Dorsolateral prefrontal cortex (tissue), 122 donors: ENCODE measurements at places on chromosomes 11 and 22.

- no peak for DNase-seq
These were observed 29.7 kb upstream of the CAVIN3 start for GRCh38 chr11:6350043-6350442.

- no peak for DNase-seq
These were observed 163.7 kb downstream of the DYNC2H1 start for GRCh38 chr11:103272876-103273275.

DNA sequence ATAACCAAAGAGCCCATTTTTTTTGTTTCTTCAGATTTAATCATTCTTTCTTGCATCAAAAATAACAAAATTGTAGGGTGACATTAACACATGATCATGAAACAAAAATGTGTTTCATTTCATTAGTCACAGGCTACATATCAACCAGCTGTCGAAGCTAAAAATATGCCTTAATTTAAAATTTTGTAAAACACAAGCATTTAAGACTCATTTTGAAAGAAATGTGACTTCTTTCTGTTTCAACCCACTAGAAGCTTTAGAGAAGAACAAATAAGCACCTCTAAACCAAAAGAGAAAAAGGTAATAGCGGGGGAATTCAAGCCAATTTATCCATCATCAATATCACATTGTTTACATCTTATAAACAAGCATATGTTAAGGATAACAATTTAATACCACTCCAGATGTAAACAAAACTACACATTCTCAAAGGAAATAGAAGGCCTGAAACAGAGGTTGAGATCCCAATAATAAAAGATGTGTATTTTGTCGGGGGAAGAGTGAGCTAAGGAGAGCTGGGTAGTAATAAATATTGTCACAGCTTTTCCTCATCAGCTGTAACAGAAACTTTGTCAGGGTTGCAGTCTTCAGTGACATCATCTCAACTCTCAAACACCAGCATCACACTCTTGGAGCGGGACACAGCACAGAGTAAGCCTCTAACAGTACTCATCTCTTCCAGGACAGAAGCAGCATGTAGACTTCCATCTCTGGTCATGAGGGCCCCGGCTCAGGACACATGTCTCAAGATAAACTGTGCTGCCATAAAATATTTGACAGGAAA, 42.0 kb downstream of the ALG9 start:
- no peak for DNase-seq

DNA sequence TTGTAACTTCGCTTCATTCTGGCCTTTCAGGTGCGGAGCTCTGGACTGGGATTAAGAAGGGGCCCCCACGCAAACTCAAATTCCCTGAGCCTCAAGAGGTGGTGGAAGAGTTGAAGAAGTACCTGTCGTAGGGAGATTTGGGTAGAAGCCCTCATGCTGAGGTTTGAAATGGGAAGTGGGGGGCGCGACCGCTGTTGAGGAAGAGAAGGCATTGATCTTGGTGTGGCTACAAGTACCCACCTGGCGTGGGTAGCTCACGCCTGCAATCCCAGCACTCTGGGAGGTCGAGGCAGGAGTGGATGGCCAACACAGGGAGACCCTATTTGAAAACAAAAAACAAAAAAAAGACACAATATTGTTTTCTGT, 779 bp downstream of the SELENOH start:
- no peak for DNase-seq
